Globus pallidus (tissue), 1 donor: ENCODE measurements at places on chromosomes 3 and 15.

DNA sequence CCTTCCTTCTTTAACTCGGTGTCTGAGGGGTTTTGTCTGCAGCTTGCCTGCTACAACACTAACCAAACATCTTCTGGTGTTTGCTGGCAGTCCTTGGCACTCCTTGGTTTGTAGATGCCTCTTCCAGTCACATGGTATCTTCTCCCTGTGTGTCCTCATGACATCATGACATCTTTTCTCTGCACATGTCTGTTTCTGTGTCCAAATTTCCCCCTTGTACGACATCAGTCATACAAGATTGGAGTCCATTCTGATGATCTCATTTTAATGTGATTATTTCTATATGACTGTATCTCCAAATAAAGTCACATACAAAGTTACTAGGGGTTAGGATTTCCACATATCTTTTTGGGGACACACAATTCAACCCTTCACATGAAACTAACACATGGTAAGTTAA, 152.3 kb upstream of the LRRN1 start:
- DNase-seq, result no peak

DNA sequence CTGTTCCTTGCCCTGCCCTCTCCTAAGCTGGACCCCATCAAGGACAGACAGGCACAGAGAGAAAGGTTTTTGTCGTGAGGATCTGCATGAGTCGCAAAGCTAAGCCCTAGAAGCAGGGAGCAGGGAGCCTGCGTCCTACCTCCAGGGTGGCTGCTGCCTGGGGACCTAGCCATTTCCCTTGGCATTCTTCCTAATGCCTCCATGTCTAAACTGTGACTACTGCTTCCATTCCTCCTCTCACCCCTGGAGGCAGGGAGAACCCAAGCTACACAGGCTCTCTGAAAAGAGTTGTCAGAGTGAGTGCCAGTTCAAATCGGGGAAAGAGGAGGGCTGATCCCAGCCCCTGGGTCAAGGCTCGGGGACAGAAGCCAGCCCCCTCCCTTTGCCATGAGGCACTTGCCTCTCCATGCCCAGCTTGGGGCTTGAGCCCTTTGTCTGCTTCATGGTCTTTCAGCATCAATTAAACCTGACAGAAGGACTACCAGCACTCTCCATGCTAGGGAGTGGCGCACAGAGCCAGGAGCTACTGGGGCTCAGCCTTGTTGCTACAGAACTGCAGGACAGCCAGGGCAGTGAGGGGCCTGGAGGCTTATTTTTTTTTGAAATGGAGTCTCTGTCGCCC, 2.4 kb downstream of the GCHFR start:
- DNase-seq, result no peak

GRCh38 chr3:33954956-33955355, 156.5 kb downstream of the PDCD6IP start:
- DNase-seq, result no peak

GRCh38 chr3:124276133-124276532, 284.2 kb upstream of the ROPN1 start:
- no peak for DNase-seq

DNA sequence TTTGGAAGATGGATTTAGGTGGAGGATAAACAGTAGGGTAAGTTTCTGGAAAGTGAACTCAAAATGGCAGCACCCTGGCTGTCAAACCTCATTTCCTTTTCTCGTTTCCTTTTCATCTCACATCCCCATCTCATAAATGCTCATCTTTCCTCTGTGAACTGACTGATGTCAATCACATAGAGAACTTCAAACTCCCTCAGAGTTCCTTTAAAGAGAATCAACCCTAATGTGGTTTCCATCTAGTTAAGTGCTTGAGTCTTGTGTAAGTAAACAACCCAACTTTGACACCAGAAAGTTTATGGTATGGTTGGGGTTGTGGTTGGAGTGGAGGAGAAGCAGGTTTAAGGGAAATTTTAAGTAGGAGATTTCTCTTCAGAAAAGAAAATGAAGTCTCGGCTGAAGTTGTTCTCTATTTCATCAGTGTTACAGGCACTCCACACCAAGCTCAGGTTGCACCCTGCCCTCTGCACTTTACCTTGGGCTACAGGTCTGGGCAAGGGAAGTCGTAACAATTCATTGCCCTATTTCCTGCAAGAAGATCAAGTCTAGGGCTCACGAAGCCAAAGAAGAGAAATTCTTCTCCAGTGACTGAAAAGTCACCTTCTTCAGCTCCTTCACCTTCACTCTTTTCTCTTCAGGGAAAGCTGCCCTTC, 34.4 kb upstream of the TNIK start:
- DNase-seq, result no peak

- no peak for DNase-seq
Observed at GRCh38 chr3:123284399-123285010, 82.8 kb downstream of the SEC22A start.

GRCh38 chr15:66570327-66570726, 4.5 kb upstream of the LCTL start:
- DNase-seq, result no peak

- no peak for DNase-seq
Observed at GRCh38 chr3:5002174-5002870, 23.1 kb downstream of the BHLHE40 start.

DNA sequence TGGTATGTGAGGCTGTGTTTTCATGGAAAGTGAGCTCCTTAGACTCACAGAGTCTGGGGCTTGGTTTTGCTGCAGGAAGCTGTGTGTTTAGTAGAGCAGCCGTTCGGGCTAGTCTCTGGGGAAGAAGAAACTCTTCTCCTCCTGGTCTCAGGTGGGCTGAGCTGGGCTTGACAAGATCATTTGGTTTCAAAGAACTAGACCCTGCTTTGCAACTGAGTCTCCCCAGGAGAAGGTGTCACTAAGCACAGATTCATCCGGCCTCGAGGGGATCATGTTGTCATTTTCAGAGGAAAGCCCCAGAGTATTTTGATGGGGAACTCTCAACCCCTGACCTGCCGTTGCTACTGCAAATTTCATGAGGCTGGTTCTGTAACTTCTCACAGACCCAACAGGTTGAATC, 188.5 kb downstream of the FAM43A start:
- no peak for DNase-seq

DNA sequence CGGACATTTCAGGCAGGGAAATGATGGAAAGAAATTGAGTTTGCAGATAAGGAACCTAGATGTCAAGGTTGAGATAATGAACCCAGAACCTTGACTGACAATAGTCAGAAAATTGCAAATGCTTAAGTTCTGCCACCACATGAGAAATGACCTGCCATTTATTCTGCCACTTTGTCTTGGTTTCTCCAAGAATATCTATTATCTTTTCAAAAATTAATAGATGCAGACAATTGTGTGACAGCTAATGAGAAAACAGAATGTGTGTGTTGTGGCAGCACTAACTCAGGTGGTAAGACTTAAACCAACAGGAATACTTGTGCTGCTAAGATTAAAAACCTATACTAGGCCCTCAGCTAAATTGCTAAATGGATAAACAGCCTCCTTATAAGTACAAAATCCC, 52.3 kb downstream of the CADPS start:
- no peak for DNase-seq

GRCh38 chr3:12817343-12817710, 20.8 kb downstream of the CAND2 start:
- no peak for DNase-seq

DNA sequence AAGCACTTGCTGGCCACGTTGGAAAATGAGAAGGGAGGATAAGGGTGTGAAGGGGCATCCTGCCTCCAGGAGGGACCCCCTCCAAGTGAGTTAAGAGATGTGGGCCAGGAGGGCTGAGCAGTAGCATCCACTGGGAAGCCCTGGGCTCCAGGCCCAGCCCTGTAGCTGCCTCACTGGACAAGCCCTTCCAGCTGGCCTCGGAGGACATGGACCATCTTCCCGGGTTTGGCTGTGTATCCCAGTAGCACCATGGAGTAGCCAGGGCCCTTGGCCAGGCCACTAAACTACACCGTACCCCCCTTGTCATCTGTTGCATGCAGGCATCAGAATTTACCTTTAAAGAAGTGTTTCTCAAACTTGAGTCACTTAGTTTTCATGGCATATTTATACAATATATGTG, 29.4 kb upstream of the ALDH1L1 start:
- DNase-seq, result no peak

GRCh38 chr15:69316291-69316690, 17.6 kb downstream of the PAQR5 start:
- DNase-seq, result no peak

GRCh38 chr3:171809611-171809860, 747 bp downstream of the PLD1 start:
- DNase-seq, result no peak

GRCh38 chr3:43523454-43524053, 98.3 kb downstream of the ANO10 start:
- DNase-seq, result no peak

- no peak for DNase-seq
Observed at GRCh38 chr15:35654332-35654731, 108.4 kb upstream of the DPH6 start.

DNA sequence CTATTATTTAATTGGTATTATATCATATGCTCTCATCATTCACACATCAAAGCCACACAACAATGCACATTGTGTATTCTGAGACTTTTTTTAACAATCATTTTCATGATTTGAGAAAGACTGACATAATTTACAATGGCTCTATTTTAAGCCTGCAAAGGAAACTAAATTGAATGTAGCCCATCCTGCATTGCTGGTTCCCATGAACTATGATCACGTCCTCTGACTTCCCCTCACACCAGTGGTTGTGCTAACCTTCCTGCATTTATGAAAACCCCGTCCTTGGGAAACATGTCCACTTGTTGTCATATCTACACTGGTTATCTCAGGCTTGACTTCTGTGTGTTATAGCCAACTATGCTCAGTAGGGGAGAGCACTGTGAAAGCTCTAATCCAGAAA, 546.2 kb downstream of the MECOM start:
- no peak for DNase-seq

DNA sequence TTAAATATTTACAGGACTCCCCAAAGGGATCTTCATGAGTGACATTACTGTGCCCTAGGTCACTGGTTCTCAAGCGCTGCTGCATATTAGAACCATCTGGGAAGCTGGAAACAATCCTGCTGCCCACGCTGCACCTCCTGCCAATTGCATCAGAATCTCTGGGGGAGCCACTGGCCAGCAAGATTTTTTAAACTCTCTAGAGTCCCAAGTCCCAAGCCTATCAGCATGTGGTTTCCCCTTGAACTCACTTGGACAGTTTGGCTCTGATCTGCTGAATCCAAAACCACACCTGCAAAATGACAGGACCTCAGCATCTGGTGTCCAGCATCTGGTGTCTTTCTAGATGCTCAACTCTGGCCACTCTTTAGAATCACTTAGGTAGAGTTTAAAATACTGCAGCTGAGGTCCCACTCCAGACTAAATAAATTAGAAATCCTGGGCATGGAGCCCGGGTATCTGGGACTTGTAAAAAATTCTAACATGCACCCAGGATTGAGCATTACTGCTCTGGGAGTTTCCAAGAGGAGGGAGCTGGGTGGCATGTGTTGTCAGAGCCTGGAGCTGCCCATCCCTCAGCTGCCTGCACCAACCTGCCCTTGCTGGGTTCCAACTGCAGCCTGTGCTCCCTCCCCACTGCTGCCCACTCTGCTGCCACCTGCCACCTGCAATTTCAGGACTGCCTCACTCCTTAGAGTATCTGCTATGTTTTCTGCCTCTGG, 311.3 kb downstream of the SLC9A9 start:
- no peak for DNase-seq

- no peak for DNase-seq
Observed at GRCh38 chr3:106083207-106083606, 214.4 kb upstream of the CBLB start.

GRCh38 chr15:65406424-65407000, 16.2 kb downstream of the IGDCC4 start:
- DNase-seq, result no peak

DNA sequence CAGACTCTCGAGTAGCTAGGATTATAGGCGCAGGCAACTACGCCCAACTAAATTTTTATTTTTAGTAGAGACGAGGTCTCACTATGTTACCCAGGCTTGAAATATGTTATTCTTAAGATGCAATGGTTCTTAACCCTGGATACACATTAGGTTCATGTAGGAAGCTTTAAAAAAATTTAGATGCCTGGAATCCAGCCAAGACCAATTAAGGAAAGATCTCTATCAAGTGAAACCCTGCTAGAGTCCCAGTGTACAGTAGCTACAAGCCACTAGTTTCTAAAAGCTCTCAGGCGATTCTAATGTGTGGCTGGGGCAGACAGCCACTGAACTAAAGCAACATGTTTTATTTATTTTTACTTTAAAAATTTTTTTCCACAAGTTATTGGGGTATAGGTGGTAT, 33.2 kb downstream of the TRIM69 start:
- DNase-seq, result no peak

GRCh38 chr3:61184956-61185355, 66.3 kb downstream of the FHIT start:
- DNase-seq, result no peak

- DNase-seq, result no peak
Observed at GRCh38 chr3:81295906-81296577, 465.4 kb downstream of the GBE1 start.

DNA sequence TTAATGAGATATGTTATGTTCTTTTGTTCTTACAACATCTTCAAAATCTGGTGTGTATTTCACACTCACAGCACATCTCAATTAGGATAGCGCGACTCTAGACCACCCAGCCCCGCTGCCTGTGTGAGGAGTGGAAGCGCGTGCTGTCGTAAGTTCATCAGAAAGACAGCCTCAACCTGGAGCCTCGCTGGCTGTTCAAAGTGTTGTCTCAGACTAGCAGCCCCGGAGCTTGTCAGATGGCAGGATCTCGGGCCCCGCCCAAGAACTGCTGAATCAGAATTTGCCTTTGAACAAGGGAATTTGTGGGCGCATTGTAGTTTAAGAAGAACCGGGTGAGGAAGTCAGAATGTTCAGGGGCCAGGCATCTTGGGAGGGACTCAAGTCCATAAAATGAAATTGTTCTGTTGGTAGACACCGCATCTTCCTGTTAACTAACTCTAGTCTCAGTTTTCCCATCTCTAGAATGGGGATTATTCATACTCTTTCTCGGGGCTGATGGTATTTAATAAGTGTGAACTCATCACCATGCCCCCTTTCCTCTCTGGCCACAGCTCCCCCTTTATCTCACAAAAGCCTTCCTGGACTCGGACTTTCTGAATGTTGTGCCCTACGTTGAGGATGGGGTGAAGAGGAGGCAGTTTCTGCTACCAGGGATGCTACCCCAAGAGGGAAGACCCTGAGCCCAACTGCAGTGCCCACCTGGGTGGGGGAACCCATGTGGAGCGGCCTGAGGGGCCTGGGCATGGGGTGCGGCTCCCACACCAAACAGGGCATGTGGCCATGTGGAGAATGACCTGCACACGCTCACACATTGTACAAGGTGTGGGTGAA, 40.4 kb downstream of the BHLHE40 start:
- no peak for DNase-seq

- no peak for DNase-seq
Observed at GRCh38 chr3:144036498-144036897, 64.9 kb downstream of the DIPK2A start.

DNA sequence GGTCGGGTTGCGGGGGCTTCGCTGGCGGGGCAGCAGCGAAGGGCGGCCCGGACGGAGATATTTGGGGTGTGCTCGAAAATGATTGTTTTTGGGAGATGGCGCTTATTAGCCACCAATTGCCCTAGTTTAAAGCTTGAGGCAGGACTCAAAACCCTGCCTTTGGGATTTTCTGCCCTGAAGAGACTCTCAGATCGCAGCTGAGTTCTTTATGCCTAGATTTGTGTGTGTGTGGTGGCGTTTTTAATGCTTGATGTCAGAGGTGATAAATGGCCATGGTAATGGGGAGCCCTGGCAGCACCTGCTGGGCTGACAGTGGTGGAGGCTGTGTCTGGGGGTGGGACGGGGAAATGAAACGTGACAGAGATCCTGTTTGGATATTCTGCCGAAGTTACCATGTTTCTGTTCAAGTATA, 604 bp downstream of the KCTD6 start:
- DNase-seq, result peak; percentile 26
